Stimulated activated CD4-positive, alpha-beta T cell treated with anti-CD3 and anti-CD28 coated beads, Interleukin-15, amount 100 ng/mL, for 1 hour (primary cell): ENCODE measurements at places on chromosomes 6 and 20.

GRCh38 chr20:21490105-21490504 lies 23.8 kb downstream of the NKX2-2 start:
- DNase-seq: no peak

GRCh38 chr6:52016915-52017748 lies 70.3 kb downstream of the PKHD1 start:
- no peak for DNase-seq

- no peak for DNase-seq
Observed at GRCh38 chr20:23193801-23194384, 107.8 kb upstream of the CD93 start.

- DNase-seq: no peak
Observed at GRCh38 chr6:167442245-167442644, 117.4 kb downstream of the TTLL2 start.

DNA sequence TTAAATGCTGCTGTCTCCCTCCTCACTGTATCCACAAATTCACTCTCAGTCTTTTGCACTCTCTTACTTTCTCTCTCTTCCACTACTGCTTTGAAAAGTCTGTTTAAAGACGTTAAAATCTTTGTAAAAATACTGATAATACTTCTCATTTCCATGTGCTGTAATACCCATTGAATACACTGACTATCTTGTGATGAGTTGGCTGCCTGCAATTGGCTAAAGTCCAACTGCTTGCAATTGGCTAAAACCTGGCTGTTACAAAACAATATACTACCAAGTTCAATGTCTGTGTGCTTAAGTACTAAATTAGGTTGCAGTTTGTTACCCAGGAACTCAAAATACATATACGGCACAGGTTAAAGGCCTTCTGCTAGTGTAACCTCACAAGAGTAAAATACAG lies 264.8 kb downstream of the THBS2 start:
- no peak for DNase-seq

DNA sequence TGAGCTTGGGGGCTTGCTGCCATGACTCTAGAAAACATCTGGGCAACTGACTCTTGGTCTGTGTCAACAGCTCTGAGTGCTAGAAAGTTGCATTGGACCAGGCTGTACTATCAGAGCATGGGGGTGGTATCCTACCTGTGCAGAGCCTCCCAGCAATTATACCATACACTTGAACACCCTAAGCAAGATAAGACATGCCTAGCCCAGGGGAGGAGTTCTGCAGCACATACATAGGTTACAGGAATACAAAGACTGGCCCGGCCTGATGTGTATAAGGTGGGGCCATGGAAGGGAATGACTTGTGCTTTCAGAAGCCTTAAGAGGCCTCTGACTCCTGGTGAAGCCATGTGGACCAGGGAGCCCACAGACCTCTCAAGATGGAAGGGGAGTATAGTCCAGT lies 11.4 kb upstream of the MOCS1 start:
- no peak for DNase-seq
